MV-4-11 (cell line): ENCODE measurements at places on chromosomes 6 and 20.

DNA sequence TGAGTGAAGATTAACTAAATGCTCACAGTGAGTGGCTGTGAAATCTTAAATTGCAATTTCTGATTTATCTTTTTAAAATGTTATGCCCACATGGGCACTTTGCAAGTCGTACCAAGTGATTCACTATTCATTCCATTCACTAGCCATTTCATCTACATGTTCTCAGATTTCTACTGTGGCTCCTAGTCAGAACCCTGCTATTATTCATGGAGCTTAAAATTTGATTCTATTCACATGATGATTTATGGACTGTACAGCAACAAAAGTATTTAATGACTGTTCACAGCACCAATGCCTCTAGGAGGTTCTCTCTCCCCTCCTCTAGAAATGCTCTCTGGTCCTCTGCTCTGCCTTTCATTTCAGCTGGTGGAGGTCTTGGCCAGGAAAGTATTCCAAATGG is 133.5 kb upstream of the MAP3K7 start:
- no peak for DNase-seq

- no peak for DNase-seq
Measured at GRCh38 chr6:69945192-69945591, 78.8 kb downstream of the COL19A1 start.

GRCh38 chr20:58703765-58704371 is 11.3 kb downstream of the NPEPL1 start:
- DNase-seq, result no peak

DNA sequence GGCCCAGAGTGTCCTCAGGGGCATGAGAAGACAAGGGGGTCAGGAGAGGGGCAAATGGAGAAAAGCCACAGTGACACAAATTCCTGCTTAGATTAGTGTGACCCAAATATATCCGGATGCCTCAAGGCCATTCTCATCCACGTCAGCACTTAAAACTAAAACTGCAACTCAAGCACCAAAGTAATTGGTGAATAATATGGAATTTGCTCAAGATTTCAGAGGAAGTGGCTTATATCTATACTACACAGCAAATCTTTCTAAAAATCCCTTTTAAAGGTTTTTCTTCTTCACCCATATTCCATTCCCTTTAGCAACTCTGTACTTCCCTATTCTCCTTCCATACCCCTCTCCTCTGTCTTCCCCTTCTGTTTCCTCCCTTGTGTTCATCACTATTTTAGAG is 15.2 kb downstream of the DEF6 start:
- DNase-seq, result peak; percentile 17

GRCh38 chr20:51174536-51174935 is 151.6 kb upstream of the KCNG1 start:
- DNase-seq, result no peak

DNA sequence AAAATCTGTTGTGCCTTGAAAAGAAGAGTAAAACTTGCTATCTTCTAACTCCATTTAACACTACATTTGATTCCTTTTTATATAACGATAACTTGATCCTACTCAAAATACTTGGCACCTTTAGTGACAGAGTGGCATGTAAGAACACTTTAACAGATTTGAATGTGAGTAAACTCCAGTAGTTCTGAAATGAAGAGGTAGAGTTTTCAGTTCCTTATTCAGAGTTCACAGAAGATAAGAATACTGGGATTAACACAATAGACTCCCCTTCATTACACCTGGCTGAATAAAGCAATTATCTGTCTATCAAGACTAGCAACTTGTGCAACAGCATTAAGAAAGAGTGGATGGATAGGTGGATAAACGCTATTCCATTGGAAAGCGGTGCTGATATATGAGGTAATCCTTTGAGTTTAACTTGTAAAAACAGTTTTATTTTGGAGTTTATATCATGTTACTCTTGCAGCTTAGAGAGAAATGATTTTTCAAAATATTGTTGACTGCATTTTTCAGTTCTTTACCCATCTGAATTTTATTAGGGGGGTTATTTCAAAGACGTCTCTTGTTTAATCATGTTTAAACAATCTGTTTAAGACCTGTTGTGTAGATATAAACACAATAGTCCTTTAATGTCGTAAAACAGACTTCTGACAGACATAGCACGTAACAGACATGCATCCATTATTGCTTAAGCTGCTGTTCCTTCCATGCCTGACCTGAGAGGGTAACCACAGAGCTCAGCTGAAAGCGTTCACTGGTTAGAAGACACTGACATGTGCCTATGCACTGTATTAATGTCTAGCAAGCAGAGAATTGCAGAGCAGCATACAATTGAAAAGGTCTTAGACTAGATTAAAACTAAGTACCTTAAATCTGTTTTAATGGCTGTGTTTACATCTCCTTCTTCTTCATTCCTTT is 102.4 kb upstream of the SUPT3H start:
- peak; percentile 66 for DNase-seq

DNA sequence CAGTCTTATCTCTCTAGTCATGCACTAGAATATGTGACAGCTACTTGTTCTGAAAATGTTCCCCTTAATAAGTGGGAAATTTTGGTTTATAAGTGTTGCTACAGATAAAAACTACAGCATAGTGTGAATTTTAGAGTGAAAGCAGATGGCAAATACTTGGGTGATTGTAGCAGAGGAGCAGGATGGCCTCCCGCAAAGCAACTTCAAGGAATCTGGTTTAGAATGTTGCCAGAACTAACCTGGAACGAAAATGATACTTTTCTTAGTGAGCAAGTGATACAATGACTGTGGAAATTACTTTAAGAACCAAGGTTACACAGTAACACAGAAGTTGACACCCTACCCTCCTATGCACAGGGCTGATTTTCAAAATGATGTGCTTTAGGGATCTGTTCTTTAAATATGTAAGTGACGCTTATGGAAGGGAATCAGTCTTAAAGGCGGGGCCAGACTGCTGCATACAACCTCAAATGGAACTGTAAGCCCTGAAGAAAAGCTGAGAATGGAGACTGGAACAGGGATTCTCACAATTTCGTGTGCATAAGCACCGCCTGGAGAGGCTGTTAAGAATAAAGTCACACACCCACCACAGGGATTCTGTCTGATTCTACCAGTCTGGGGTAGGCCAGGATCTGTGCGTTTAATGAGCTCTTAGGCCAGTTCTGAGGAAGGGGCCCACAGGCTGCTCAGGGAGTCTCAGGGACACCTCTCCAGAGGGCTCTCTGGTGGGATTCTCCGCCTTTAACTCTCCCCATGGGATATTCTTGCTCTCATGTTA is 97.9 kb downstream of the FYN start:
- no peak for DNase-seq

DNA sequence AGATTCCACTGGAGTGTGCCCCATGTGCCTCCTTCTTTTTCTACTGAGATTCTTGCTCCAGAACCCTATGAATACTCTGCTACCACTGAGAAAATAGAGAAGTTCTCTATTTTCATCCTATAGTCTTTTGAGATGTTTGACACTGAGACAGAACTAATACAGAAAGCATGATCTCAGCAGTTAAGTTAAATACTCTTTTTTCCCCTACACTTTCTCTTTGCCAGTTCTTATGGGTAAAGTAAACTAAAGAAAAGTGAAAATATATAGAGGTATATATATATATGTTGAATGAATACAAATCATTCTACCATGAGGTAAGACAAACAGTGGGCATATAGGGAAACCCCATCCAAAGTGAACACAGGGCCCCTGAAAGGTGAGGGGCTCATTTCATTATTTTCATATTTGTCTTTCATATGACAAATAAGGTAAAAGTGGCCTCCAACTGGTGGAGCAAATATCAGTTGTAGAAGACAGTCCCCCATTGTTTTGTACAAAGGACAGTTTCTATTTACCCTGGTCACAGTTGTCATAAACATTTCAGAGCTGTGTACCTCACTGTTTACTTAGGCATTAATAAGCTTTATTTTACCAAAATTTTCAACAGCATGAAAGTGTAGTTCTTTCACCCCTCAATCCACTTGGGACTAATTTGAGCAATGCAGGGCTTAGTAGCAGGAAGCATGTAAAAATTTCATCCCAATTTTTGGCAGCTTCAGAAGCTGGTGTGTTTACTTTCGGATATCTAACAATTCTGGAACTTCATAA is 188.3 kb upstream of the MARCKS start:
- DNase-seq, result peak; percentile 20

- DNase-seq, result no peak
Measured at GRCh38 chr6:158567871-158568401, 8.0 kb downstream of the TMEM181 start.

GRCh38 chr20:40493071-40493470 is 196.0 kb downstream of the MAFB start:
- no peak for DNase-seq

DNA sequence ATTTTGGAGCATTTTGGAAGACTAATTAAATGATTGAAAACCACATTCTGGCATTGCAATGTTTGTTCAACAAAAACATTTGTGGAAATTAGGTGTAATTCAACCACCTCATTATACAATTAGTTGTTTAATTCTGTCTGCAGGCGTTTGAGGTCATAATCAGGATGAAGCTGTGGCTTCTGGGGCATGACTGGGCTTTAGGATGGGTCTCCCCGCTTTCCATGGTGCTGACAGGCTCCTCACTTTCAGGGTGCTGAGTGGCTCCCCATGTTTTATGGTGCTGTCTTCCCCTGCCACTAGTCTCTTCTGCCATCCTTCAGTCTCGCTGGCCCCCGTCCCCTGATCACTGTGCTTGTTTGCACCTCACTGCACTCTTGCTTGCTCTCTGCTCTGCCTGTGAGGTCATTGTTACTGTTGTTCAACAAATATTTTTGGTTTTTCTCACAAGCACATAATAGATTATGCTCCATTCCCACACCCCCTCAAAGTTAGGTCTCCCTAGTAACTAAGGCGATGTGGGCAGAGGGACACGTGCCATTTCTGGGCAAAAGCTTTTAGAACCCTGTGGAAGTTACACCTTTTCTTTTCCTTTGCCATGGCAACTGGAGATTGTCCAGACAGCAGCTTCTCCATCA is 25.4 kb upstream of the ZNF831 start:
- no peak for DNase-seq

GRCh38 chr6:71982389-71982788 is 96.0 kb downstream of the RIMS1 start:
- no peak for DNase-seq

DNA sequence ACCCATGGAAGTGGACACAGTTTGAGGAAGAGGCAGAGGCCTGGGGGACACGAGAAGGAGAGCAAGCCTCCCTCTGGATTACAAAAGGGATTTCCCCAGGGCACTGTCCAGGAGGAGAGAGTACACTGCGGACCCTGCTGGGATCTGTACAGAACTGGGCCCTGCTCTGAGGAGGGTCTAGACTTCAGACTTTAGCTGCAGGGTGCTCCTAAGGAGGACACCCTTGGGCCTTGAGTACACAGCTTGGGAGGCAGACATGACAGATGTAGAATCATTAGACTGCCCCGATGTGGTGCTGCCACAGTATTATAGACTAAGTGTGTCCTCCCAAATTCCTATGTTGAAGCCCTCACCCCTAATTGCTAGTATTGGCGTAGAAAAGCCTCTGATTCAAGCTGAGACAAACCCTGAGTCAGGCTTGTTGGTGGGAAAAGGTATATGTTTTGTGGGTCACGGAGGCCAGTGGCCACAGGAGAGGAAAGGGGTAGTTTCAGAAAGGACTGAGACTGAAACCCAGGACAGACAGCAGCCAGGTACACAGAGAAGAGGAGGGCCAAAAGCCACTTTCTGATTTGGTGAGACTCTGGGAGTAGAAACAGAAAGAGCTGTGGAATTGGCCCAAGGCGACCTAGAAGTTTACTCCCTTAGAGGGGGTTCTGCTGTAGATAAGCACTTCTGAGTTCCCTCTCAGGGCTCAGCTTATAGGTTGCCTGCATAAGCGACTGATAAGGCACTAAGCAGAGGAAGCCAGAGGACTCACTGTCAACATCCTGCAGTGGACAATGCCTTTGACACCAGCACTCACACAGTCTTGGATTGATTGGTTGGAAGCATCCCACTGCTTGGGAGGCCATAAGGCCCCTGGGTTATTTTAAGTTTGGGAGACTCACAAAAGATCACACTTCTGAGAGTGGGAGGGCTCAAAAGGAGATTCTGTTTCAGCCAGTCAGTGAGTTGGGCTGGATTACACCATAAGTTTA is 16.5 kb upstream of the SH3BGRL2 start:
- DNase-seq, result no peak

GRCh38 chr6:41691426-41692079 is 43.9 kb downstream of the TFEB start:
- no peak for DNase-seq

DNA sequence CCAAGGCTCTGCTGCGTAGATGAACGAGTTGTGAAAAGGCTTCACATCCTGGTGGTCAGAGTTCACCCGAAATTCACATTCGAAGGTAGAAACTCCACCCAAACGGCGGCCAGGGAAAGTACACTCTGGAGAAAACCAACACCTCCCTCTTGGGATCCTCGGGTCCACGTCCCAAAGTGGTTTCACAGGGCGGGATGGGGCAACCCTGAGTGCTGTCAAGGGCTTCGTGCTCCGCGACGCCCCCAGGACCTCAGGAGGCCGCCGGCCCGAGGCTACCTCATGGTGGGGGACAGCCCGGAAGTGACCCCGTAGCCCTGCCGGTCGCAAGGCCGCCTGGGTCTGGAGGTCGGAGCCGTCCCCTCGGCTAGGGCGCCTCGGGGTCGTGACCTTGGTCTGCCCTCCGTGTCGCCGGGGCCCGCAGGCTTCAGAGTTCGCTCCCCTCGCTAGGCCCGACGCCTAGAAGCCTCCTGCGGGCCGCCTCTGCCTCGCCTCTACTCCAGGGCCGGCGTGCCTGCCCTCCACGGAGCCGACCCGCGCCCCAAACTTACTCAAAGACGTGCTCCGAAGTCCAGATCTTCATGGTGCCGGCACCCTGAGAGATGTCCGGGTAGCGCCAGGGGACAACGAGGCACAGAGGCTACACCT is at the start of gene PRELID3B:
PRELID3B (minus strand) TSS at position 636 of the 645 bp plus-strand sequence; CDS start at position 580, 56 bp downstream.
- DNase-seq, result peak; percentile 22

DNA sequence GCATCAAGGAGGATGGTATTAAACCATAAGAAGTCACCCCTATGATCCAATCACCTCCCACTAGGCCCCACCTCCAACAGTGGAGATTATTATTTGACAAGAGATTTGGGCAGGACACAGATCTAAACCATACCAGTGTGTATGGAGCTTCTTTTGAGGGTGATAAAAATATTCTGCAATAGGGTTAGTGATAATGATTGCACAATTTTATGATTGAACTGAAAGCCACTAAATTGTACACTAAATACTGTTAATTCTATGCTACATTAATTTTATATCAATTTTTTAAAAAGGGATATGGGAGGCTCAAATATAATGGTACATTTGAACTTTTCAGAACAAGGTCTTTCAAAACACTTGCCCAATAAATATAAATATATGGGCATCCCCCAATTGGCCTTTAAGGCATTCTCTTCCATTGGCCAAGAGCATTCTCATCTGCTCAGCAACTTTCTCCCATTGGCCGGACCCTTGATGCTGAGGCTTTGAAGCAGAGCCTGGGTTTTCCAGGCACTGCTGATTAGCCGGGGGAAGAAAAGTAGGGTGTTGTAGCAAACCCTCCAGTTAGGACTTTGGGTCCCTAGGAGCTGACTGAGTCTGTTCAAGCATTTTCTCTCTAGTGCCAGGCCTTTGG is 209.9 kb downstream of the LRFN2 start:
- DNase-seq, result no peak
